ENCODE measurements at places on chromosomes 12 and 14. TPM values are rescaled to one million over a fixed set of nuclear protein-coding genes. Genes with fewer than 3 reads are reported as not detected.

DNA sequence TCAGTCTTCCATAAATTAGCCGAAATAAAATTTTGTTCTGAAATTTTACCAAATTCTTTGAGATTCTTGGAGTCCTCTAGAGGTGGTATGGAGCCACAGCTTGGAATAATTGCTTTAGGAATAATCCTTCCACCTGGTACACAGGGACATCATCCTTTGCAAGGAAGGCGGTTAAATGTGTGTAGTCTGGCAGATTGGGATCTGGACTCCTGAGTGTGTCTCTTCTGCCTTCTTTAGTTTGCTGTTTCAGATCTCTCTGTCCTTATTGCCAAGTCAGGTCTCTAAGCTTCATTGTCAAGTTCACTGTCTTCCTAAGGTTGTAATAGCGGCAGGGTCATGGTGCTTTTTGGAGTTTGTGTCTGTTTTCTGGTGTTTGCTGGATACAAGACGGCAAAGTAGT is 393.9 kb upstream of the RGS6 start:
- DNase-seq, result no peak

Gene KLHL33
- 0.28 TPM for total RNA-seq

DNA sequence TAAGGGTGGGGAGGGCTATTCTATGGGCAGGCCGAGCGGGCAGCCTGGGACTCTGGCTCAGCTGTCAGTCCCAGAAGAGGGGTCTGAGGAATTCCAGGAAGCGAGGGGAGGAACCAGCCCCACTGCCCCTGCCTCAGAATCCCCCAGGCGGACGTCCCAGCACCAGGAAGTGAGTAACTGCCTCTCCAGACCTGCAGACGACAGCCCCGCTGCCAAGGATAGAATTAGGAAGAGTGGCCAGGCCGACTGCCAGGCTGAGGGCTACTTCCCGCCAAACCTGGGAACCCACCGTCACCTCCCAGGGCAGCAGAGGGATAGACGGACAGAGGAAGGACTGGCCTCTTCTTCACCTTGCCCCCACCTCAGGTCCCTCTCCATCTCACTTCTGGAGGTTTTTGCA is 6.7 kb upstream of the BDKRB2 start:
- no peak for DNase-seq

DNA sequence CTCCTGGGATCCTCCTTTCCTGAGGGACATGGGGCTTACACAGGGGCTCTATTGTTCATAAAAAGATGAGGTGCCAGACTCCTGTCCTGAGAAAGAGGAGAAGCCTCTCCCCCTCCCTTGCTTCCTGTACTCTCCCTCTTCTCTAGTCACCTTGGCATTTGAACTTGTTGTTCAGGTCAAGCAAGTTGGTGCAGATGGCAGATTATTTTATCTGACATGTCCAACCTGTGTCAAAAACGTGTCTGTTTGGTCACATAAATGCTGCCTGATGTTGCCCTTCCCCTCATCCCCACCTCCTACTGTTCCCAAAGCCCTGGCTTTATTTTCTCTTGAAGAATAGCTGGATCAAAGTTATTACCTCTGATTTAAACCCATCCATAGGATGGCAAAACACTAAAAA is 154.8 kb downstream of the TMX1 start:
- DNase-seq, result no peak

- DNase-seq, result no peak
Observed at GRCh38 chr14:82854131-82854530, 1320.5 kb upstream of the SEL1L start.

GRCh38 chr12:13101821-13102375 is 1.6 kb downstream of the GSG1 start:
- no peak for DNase-seq

Gene COCH
- total RNA-seq, result 0.13 TPM

DNA sequence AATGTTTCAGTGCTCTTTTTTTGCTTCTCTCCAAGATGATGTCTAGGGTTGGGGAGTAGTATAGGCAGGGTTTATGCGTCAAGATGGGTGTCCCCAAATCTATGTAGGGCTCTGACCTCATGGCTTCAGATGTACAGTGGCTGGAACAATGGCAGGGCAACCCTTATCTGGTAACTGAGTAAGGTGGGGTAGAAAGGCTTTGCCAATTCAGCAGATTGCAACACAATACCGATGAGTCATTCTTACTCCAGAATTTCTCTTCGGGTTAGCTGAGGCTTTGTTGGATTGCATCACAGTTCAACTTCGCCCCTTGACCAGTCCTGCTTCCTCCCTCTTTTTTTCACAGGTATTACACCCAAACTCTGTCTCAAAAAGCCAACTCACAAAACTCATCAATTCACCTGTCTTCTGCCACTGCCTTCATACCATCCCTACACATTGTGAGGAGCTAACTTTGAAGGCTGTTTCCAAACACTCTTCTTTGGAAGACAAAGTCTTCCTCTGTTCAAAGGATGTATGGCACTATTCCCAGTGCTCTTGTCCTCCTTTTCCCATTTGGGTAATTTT is 190.2 kb upstream of the CNOT2 start:
- DNase-seq, result peak; percentile 13

- no peak for DNase-seq
Observed at GRCh38 chr12:52311285-52311648, 9.9 kb downstream of the KRT83 start.

Gene VRTN
- not detected for total RNA-seq

Gene VPS37B
- 19.0 TPM for total RNA-seq

DNA sequence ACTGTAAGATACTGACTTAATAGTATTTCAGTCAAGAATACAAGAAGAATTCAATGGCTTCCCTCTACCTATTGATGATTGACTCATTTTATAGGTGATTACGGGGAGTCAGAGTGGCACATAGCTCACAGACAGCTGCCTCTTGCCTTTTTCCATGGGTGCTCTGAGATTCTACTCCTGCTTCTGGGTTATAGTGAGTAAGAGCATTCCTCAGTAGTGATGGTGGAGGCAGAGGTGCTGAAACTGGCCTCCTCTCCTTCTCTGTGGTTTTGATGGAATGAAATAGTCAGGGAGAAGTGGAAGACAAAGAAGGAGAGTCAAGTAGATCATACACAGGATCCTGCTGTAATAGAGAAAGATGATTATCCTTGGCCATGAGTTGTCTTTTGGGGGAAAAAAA is 438.2 kb upstream of the FAR2 start:
- DNase-seq, result no peak

DNA sequence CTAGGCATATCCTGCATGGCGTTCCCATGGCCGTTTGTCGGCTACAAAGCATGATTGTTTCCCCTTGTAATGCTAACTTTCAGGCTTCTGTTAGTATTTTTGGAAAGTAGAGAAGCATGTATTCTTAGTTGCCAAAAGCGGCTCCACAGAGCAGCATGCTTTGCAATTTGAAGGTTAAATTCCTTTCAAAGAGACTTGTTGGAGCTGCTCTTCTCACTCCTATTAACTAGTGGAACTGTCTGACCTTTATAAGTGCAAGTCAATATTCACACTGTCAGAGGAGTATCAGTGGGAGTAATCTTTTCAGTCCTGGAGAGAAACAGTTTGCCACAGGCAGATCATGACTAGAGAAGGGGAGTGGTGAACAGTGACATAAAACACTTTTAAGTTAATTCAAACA is 656.1 kb upstream of the NOVA1 start:
- DNase-seq, result no peak

Gene POU6F1
- 5.2 TPM for total RNA-seq

- DNase-seq, result peak; percentile 59
Observed at GRCh38 chr12:48125985-48126384, 6.8 kb downstream of the PFKM start.

DNA sequence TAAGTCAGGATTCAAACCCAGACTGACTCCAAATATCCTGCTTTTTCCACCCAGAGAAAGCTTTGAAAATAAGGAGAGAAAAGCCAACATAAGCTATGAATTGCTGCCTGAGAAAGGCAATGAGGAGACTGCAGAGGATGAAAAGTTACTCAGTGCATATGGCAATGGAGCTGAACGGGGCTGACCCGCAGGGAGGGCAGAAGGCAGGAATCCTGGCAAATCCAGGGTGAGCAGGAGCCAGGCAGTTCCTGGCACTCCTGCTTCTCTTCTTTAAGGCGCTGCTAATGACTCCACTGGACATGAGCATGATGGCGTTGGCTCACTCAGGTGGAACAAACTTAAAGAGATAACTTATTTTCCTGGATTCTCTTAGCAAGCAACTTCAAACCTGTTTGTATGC is 95.2 kb upstream of the TMCC3 start:
- no peak for DNase-seq

DNA sequence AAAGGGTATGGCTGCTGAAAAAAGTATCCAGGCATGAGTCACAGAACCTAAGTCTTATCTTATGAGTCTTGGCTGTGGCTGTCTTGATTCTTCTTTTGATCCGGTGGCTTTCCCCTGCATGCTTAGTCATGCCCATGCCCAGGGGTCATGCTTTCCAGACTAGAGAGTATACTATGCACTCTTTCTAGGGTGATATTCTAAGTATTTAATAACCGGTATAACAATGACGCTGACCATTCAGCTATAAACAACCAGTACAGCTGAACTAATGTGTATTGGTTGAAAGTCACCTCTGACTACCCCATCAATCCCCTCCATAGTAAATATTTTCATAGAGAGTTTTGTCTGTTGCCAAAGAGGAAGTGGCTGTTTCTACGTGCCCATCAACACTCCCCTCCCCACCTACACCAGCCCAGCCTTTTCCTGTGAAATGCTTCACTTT is 34.7 kb upstream of the NRXN3 start:
- DNase-seq, result no peak

- DNase-seq, result no peak
Observed at GRCh38 chr14:34252227-34252626, 209.8 kb downstream of the SPTSSA start.

DNA sequence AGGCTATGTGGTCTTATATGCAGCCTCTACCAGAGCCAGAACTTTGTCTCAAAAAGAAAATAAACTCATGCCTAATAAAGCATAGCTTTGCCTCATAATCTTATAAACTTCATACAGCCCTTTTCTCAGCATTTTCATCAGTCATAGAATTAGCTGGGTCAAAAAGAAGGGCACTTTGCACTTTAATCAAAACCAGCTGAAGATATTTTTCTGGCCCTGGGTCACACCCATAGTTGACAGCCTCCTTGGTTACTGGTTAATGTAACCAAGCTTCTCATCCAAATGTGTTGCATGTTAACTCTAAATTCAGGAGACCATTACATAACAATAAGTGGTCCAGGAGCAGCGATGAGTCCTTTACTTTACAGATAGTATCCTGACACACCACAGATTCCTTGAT is 558.2 kb downstream of the FLRT2 start:
- DNase-seq, result no peak

Gene EPYC
- not detected for total RNA-seq

Gene KERA
- not detected for total RNA-seq

DNA sequence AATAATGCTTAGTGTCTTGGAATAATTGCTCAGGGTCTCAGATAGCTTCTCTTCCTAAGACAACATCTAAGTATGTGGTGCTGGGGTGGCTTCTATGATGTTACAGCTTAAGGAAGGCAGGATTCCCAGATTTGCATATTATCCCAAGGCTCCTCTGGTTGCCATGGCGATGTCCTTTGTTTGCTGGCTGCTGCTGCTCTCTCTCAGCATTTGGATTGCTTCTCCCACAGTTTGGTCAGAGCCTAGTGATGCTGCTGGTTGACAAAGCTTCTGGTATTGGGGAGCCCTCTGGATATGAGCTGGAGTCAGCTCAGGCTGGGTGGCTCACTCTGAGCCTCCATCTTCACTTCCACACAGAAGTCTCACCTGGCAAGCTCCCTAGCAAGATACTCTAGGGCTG is 56.4 kb upstream of the FBXO33 start:
- DNase-seq, result no peak

DNA sequence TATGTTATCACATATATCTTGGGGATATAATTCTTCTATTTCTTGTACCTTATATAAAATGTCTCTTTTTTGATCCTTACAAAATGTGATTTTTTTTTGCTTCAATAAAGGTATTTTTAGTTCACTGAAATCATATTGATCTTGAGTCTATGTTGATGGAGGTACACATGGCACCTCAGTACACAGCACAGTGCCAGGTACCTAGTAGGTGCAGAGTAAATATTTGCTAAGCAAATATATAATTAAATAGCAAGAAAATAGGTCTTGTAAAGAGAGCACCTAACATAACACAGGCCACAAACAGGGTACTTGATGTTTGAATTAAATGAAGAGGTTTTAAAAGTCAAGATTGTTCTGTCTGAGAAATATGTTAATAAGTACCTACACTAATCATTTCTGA is 69.7 kb downstream of the CIT start:
- DNase-seq, result no peak

Gene RASSF8
- 29.3 TPM for total RNA-seq

Gene TDRD9
- 1.6 TPM for total RNA-seq

GRCh38 chr14:101687756-101688546 is 73.6 kb upstream of the PPP2R5C start:
- no peak for DNase-seq

Gene STXBP6
- total RNA-seq, result 24.3 TPM

DNA sequence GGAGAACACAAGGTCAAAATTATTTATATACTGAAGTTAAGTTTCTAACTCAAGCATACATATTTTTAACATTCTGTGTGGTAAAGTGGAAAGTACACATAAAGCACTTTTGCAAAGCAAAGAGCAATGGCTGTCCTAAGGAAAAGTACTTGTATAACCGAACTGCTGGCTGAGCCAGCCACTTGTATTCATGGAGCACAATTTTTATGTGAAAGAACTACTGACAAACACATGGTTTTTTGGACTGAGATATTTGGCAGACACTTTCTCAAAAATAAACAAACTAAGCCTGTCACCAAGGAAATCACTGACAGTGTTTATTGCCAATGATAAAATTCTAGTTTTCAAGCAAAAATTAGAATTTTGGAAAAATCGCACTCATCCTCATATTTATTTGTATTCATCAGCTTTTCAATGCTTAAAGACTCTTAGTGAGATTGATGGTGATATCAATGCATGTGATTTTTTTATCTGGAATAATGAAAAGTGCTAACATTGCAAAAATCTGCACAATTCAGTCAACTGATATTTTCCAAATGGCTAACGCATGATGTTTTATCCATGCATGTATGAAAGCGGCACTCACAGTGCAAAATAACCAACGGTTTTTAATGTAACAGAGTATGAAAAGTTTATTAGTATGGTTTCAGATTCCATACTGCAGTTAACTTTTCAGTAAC is 125.3 kb downstream of the IPO8 start:
- DNase-seq, result no peak

Gene SAMD15
- total RNA-seq, result 0.15 TPM

DNA sequence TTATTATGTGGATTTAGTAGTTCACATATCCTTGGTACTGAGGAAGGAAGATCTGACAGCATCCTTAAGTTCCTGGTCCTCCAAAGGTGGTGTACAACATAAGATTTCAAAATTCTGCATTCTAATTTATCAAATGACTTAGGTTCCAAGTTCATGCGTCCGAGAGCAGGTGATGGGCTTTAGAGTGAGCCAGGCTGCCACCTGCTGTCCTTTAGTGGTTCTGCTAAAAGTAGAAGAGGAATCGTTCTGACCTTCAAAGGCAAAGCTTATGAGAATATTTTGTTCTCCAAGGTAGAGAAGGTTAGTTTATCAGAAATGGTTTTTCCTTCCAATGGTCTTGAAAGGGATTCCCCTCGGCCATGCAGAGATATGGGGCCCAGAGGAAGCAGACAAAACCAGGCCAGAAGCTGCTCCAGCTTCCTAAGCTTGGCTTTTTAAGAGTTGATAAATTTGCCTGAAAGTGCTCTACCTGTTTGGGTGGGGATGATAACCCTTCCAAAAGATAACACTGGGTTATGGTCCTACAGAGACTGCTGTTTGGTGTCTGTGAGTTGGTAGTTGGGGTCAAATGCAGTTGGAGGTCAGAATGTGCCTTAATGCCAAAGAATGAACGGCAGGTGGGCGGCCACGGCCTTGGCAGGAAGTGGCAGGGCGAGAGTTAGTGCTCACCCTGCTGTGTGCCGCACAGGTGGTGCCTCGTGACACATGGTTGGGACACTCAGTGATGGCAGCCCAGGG is 29.1 kb upstream of the LRTM2 start:
- DNase-seq, result peak; percentile 64
